ENCODE measurements at places on chromosomes 4 and X.
A peak's percentile ranks its signal among the peaks of the same experiment; 100 is the strongest.

GRCh38 chrX:84873176-84873575, 130.5 kb upstream of the APOOL start:
- no peak for DNase-seq

GRCh38 chr4:157992038-157992705, 180.7 kb downstream of the GASK1B start:
- peak; percentile 32 for DNase-seq

- no peak for DNase-seq
Observed at GRCh38 chr4:177349191-177349590, 39.5 kb downstream of the NEIL3 start.

DNA sequence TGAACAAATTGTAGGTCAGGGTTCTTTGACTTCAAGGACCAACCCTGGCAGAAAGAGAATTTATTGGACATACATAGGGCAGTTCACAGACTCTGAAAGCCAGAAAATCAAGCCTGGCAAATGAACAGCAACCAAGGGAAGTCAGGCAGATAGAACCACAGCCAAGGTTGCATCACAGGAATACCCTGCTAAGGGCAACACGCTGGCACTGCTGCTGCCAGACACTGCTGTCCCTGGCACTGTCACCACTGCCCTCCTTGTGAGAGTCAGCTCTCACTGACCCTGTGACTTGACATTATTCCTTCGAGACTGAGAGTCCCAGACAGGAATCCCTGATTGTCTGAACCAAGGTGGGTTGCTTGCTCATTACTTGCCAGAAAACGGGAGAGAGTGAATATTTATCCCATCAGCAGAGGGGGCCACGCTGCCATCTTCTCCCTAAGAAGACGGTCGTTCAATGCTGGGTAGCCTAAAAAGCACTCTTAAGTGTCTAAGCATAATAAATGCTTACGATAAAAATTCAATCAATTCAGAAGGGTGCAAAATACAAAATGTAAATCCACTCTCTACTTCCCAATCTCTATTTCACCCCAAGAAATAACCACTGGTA, 23.2 kb upstream of the PTTG2 start:
- no peak for DNase-seq

DNA sequence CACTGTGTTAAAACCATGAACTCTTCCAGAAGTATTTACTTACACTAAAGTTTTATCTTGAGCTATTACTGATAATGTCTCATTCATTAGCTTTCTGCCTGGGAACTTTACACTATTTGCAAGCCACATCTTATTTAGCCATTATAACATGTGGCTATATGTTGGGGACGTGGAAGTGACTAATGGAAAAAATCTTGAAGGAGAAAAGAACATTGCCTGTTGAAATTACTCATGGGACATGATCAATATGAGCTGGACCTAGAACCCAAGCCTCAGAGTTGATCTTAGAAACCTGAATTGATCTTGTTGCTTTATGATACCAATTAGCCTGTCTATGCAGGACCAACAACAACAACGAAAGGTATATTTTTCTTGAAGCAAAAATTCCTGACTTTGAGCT, 22.5 kb upstream of the ARHGAP6 start:
- no peak for DNase-seq

DNA sequence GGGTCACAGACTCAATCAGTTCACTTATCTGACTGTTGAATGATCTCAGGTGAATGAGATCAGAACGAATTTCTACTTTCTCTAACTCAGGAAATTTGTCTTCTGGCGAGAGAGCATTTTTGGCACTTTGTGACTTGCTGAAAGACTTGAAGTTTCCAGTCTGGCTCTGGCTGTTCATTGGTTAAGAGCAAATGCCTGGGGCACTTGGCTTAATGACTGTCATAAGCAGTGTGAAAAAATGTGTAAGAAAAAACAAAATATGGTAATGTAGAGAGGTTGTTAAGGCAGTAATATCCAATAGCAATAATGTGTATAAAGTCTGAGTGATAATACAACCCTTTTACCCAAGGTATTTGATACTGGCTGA, 71.3 kb upstream of the PGRMC2 start:
- no peak for DNase-seq

GRCh38 chr4:179441596-179441995, 1999.4 kb upstream of the AGA start:
- no peak for DNase-seq

DNA sequence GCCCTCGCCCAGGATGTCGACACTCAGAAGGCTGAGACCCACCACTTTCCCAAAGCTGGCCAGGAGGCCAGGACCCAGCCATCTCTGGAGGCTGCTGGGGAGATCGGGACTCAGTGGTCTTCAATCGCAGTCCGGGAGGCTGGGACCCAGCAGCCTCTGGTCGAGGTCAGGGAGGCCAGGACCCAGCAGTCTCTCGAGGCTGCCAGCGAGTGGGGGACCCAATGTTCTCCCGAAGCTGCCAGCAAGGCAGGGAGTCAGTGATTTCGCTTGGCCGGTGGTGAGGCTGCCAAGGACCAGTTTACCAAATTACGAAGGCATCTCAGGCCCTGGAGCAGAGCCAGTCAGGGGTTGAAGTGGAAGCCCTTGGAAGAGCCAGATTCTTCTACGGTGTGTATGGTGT, 181.6 kb downstream of the NAF1 start:
- no peak for DNase-seq

- DNase-seq: no peak
Observed at GRCh38 chr4:65665771-65666523, 4.3 kb downstream of the EPHA5 start.

GRCh38 chr4:159171287-159171686, 68.4 kb downstream of the RAPGEF2 start:
- DNase-seq: peak; percentile 45
